ENCODE measurements at places on chromosomes 2 and 18. TPM values are rescaled to one million over a fixed set of nuclear protein-coding genes. Genes with fewer than 3 reads are reported as not detected.

Gene CKAP2L
- total RNA-seq = 0.95 TPM

- H3K4me1 ChIP-seq = peaks cover 34% of the 10 kb centered on the region
- no peaks in the 10 kb centered on the region for H3K36me3 ChIP-seq
- DNase-seq = no peak
- H3K27me3 ChIP-seq = no peaks in the 10 kb centered on the region
Observed at GRCh38 chr2:11333427-11334183, 10.8 kb downstream of the ROCK2 start.

Gene GCG
- total RNA-seq = not detected

DNA sequence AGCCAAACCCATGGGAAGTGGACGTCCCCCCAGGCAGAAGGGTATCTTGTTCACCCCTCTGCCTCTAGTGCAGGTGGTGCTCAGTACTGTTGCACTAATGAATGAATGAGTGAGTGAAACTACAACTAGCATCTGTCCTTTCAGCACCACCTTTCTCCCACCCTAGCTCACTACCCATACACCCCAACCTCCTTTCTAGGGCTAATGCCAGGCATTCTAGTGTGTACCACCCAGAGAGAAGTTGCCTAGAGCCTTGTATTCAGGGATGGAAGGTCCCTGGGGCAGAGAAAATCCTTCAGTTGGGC, 22.5 kb downstream of the CCT7 start:
- no peaks in the 10 kb centered on the region for H3K36me3 ChIP-seq
- no peaks in the 10 kb centered on the region for H3K4me1 ChIP-seq
- DNase-seq = no peak

- no peak for DNase-seq
- H3K36me3 ChIP-seq = no peaks in the 10 kb centered on the region
- H3K27me3 ChIP-seq = no peaks in the 10 kb centered on the region
- no peak overlapping the region for H3K27ac ChIP-seq
- no peaks in the 10 kb centered on the region for H3K4me1 ChIP-seq
Observed at GRCh38 chr2:54233832-54234649, 22.0 kb downstream of the TSPYL6 start.

Gene APLF
- total RNA-seq = 2.3 TPM

Gene TDRD15
- total RNA-seq = 1.7 TPM

Gene RPE
- 39.9 TPM for total RNA-seq

Gene EDAR
- 0.39 TPM for total RNA-seq

Gene CCDC178
- not detected for total RNA-seq

DNA sequence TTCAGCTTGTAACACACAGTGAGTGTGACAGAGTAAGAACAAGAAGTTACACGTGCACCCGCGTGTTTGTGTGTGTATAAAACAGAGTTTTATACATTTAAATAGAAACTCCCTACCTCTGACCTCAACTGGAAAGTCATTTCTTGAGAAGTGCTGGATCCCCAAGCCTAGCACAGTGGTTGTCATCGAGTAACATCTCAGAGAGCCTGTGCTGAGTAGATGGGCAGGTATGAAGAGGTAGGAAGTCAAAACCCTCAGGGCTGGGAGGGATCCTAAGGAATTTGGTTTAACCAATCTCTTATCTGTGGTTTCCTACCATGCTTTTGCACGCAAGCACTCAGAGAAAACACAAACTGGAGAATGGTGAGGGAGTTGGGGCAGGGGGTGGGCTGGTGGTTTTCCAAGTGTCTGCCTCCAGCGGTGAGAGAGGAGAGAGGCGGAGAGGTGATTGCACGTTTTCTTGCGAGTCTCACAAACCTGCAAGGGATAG, 9.2 kb downstream of the ACOXL start:
- H3K4me1 ChIP-seq = no peaks in the 10 kb centered on the region
- H3K27me3 ChIP-seq = no peaks in the 10 kb centered on the region
- no peaks in the 10 kb centered on the region for H3K36me3 ChIP-seq
- H3K4me3 ChIP-seq = no peak overlapping the region

DNA sequence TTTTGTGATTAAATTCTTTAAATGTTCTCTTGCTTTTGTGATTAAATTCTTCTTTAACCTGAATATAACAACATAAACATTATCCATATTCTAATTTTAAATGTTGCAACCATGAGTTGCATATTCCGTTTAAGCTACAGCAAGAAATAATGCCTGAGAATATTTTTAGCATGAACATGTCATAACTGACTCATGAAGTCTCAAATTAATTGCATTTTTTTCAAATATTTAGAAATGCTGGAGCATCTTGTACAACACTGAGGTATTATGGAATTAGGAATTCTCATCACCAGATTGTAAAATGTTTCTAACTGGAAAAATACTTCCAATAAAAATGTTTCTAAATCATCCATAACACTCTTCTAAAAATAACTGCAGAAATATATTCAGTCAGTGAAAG, 14.7 kb downstream of the ROCK2 start:
- H3K4me3 ChIP-seq = no peak overlapping the region
- H3K36me3 ChIP-seq = no peaks in the 10 kb centered on the region
- H3K27ac ChIP-seq = no peak overlapping the region
- H3K4me1 ChIP-seq = peaks cover 30% of the 10 kb centered on the region

Gene SCRN3
- 21.1 TPM for total RNA-seq

DNA sequence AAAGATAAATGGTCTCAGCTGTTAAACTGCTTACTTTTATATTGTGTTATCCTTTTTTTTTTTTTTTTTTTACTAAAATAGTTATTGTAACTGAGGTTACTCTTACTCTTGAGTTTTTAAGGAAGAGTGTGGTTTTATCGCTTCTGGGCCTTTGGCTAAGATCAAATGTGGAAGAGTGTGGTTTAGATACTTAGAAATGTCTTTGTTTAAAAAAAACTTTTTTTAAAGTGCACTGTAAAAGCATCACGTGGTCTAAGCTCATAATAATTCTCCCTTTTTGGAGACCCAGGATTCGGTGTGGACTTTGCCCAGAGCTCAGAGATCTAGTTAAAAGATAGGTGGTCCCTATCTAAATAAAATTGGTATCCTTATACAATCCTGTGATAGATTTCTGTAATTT, 11.9 kb upstream of the OXER1 start:
- no peak for DNase-seq
- no peak overlapping the region for H3K4me3 ChIP-seq
- no peak overlapping the region for H3K27ac ChIP-seq
- no peaks in the 10 kb centered on the region for H3K36me3 ChIP-seq
- H3K27me3 ChIP-seq = no peaks in the 10 kb centered on the region

Gene SCN1A
- total RNA-seq = not detected

Gene CPS1
- total RNA-seq = 1,537 TPM

Gene CIDEA
- total RNA-seq = not detected
